ENCODE measurements at places on chromosomes 2 and 18.
A peak's percentile ranks its signal among the peaks of the same experiment; 100 is the strongest.

DNA sequence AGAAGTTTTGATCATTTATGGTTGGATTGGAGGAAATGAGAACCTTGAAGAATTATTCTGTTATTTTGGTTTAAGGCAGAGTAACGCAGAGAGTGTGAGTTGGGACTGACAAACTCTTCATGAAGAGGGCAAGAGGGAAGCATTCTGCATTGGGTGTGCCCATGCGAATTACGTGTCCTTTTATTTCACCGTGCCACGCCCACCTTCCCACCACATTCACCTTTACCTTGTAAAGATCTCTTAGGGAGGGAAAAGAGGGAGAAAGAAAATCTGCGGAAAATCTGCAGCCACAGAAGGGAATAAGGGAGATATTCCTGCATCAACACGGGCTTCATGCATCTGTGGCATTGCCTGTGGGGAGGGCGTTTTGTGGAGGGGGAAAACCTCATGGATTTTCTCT, 31.8 kb downstream of the SLC9A4 start:
- DNase-seq: no peak

DNA sequence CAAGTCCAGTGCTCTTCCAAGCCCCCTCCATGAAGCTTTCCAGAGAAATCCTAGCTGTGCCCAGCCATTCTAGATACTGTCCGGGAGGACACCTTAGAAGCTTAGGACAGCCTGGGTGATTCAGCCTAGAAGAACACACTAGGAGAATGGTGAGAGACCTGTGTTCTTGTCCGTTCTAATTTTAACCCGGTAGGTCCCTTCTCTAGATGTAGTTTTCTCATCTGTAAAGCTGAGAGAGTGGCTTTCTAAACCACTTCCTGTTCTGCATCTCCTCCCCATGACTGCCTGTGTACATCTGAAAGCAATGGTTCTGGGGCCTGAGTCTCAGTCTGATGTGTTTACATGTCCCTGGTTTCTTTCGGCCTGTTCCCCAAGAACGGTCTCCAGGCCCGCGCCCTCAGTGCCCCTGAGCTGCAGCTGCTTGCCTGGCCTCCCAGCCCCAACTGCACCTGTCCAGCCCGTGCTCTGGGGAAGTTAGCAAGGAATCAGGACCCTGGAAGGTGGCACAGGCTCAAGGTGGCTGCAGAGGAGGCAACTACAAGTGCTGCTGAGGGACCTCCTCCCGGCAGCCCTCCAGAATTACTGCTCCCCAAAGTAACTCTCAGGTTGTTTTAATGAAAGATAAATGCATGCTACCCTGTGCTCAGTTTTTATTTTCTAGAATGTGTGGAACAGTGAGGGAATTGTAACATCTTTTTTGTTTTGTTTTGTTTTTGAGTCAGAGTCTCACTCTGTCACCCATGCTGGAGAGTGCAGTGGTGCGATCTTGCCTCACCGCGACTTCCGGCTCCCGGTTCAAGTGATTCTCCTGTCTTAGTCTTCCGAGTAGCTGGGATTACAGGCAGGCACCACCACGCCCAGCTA, 105.9 kb downstream of the LBH start:
- DNase-seq: no peak

DNA sequence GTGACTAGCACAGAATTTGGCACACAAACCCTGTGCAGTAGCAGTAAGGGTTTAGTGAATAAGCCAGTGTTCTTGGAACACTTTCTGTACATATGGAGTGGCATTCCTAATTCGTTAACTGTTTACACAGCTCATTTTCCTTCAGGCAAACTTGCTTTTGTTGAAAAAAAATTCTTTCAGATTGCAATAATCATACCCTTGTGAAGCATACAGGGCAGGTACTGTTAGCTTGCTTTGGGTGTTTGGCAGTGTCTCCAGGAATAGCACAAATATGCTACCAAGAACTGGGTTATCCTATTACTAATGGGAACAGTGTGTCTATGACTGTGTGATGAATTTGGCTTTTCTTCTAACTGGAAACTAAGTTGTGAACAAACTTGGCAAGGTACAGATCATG, 33.4 kb downstream of the UGP2 start:
- peak; percentile 47 for DNase-seq

DNA sequence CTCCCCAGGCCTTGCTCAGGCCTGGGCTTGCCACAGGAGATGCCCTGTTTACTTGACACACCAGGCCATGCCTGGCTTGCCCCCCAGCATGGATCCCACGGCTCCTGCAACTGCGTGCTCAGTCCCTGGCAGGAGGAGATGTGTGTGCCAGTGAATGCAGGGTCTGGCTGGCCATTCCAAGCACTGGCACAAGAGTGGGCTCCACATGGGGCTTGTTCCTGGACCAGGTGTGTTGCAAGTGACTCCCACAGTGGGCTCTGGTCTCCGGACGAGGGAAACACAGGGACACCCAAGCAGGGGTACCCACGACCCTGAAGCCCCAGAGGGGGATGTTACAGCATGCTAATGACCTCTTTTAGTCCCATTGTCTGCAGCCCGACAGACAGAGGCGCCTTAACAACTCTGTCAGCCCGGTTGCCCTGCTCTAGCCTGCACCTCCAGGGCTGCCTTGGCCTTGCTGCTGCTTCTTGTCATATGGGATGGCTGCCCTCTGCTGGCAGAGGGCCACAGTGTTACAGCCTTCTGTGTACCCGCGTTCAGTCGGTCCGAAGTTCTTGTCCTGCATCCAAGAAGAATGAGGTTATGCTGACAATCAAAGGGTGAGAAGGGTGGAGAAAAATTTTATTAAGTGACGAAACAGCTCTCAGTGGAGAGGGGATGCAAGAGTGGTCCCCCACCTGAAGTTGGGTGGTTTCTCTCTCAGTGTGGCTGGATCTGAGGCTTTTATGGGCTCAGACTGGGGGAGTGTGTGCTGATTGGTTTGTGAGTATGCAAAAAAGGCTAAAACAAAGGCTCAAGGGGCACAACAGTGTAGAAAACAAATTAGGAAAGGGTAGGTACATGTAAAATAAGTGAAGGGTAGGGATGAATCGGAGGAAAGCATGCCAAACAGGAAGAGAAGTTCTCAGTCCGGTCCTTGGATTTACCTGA, 180.4 kb downstream of the MBD5 start:
- DNase-seq: peak; percentile 21

GRCh38 chr2:143877876-143878530, 641.9 kb downstream of the ZEB2 start:
- DNase-seq: no peak

- no peak for DNase-seq
These were observed 26.9 kb upstream of the ATP9B start for GRCh38 chr18:79042276-79042675.

- DNase-seq: no peak
These were observed 9.3 kb downstream of the HDAC4 start for GRCh38 chr2:239391286-239392071.

DNA sequence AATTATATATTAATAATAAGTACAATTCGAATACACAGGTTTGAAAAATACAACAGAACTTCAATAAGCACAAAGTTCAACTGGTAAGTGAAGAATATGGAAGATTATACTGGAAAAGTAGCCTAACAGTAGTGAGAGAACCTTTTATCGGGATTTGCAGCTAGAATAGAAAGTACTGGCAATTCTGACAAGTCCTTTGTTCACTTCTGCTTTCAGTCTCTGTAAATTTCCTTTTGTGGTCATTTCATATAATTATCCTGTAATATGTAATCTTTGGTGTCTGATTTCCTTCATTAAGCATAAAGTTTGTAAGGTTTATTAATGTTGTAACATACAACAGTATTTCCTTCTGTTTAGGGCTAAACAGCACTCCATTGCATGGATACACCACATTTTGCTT, 67.2 kb downstream of the CUL3 start:
- no peak for DNase-seq

DNA sequence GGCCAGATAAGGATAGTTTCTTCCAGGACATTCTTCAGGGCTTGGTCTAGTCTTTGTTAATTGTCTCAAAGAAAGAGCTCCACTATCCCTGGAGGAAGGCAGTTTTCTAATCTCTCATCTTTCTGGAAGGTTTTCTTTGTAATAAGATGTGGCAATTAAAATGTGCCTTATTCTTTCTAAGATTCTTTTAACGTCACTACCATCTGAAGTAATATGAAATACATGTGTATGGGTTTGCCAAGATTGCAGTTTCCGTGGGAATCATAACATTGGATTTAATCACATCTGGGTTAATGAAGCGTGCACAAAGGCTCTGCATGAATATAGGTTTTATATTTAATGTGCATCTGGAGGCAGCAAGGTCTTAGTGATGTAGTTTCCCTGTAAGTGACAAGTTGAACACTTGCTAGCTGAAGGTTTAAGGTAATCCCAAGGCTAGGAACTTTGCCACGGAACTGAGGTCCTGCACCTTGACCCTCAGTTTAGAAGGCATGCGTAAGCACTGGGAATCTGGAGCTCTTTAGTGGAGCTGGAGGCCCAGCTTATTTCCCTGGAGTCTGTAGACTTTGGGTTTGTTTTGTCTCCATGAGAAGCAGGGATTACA, 25.7 kb downstream of the DIS3L2 start:
- no peak for DNase-seq

DNA sequence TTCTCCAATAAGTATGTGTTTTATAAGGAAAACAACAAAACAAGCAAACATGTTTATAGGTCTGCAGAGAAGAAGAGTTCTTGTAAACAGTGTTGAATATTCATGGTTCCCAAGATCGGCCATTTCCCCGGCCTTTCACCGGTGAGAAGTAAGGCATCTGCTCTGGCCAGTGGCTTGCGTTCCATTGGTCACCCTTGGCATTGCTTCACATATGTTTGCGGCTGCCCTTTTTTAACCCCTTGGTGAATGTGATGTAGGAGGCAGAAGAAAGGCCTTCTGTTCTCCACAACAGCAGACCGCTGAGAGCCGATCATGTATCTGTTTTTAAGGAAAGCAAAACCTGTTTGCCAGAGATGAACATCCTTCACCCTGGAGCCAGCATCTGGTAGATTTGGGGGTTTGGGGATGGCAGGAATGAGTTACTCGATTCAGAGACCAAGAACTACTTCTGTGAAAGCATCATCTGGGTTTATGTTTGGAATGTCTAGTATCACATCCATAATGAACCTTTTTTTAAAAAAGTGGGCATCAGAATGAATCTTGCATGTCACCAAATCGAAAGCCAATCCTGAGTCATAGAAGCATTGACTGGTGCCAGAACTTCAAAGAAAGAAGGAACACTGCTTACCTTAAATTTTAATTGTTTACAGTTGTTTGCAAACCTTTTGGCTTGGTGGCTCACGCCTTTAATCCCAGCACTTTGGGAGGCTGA, 112.3 kb downstream of the AGAP1 start:
- peak; percentile 68 for DNase-seq

- DNase-seq: no peak
These were observed 12.4 kb upstream of the TAF1B start for GRCh38 chr2:9830685-9831410.
